ENCODE measurements at places on chromosomes 7 and 10.

- DNase-seq, result peak; percentile 17
Measured at GRCh38 chr7:2416063-2416462, 12.7 kb downstream of the CHST12 start.

- DNase-seq, result no peak
Measured at GRCh38 chr10:13790196-13790595, 203.4 kb downstream of the PRPF18 start.

- peak; percentile 83 for DNase-seq
Measured at GRCh38 chr7:30740417-30741181, 11.3 kb upstream of the INMT start.

- DNase-seq, result peak; percentile 80
Measured at GRCh38 chr7:106421181-106421762, 136.5 kb upstream of the NAMPT start.

- no peak for DNase-seq
Measured at GRCh38 chr7:85167636-85168035, 19.2 kb downstream of the SEMA3D start.

- DNase-seq, result no peak
Measured at GRCh38 chr7:71817916-71818315, 594.2 kb downstream of the CALN1 start.

GRCh38 chr7:99325592-99326407 lies at the start of gene ARPC1A:
TSS of gene ARPC1A (plus strand) at chr7:99325898. CDS start at chr7:99333354, 7,456 bp downstream.
- DNase-seq, result peak; percentile 96

DNA sequence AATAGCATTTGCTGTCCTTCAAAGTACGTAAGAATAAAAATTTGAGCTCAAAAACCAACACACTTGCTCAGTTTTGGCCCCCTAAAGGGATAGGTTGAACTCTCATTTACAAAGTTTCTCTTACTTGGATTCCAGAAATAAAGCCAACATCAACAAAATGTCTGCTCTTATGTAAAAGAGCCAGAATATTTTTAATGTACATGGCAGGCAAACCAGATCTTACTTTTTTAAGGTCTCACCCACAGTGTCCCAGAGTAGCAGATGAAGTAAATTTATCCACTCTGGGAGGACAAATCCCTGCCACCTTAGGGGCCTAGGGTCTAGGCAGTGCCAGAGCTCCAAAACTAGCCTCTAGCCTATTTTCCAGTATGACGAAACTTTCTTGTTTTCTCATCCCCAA lies 159.6 kb downstream of the SKAP2 start:
- DNase-seq, result no peak

DNA sequence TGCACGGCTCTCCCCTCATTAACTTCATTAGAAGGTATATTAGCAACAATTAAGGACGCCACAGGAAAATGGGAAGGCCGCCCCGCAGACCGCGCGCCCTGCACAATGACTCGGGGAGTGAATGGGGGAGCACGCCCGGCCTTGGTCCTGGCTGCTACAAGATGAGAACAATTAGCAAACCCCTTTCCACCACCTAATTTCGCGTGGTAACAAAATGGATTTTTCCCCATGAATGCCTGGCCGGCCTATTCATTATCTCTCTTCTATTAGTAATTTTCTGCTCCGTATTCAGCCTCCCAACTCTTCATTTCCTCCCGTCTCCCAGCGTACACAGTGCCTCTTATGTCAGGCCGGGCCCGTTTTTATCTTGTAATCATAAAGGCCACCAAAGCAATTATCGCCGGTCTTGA lies 346.9 kb downstream of the DNAJB6 start:
- DNase-seq, result no peak

DNA sequence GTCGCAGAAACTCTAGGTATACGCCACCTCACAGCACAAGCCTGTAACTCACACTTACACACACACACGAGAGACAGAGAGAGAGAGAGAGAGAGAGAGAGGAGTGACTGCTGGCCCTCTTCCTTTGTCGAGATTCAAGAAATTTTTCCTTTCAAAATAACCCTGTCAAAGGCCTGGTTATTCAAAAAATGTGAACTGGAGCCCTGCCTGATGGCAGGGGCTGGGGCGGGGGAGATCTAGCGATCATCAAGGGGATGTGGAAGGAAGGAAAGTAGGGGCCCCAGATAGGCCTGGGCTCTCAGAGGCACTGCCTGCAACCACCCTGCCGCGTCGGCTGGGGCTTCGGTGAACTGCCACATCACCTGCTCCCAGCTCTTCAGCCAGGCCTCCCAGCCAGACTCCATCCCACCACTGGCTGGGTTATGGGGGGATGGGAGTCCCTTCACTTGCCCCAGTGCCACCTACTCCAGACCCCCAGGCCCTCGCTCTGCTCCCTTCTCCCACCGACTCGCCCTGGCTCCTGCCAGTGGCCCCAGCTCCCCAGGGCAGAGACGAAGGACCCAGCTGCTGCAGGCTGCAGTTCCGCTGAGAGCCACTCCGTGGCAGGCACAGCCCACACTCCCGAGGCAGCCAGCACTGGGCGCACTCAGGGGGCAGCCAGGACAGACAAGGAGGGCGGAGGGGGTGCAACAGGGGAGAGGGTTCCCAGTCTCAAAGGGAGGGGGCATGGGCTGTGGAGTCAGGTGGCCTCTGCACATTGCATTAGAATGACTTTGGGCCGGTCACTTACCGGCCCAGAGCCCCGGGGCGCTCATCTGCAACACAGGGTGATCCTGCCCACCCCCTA lies 15.3 kb downstream of the KCNH2 start:
- DNase-seq, result peak; percentile 63
